Left lung (tissue), 14 donors: ENCODE measurements at places on chromosomes 11 and 22.

- DNase-seq = no peak
Observed at GRCh38 chr11:488992-489391, 18.1 kb downstream of the RNH1 start.

DNA sequence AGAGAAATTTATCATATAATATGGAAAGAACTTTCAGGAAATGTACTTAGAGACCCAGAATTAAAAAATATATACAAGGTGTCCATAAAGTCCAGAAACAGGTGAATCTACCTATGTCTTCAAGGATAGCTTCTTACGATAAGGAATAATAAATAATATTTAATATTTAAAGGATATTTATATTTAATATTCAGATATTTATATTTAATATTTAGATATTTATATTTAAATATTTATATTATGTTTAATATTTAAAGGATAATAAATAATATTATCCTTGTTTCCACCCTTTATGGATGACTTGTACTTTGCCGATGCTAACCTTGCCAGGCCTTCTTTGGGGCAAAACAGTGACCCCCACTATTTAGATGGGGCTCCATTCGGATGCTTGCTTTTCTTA is 169.5 kb upstream of the CADM1 start:
- no peak for DNase-seq

GRCh38 chr11:44758983-44759382 is 32.2 kb downstream of the TSPAN18 start:
- no peak for DNase-seq

DNA sequence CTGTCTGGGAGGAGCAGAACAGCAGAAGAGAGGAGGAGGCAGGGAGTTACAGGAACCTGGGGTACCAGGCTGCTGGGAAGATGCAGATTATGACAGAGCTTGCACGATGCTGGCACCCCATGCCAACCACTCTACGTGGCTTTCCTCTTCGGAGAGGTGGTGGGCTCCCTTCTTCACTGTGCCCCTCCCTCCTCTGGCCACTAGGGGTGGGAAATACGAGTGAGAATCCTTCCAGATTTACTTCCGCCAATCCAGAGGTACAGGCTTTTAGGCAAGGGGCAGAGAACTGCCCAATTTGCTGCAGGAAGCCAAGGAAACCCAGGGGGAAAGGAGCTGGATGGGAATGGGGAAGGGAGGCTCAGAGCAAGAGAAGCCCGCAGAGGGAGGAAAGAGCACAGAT is 12.3 kb downstream of the HYOU1 start:
- no peak for DNase-seq

DNA sequence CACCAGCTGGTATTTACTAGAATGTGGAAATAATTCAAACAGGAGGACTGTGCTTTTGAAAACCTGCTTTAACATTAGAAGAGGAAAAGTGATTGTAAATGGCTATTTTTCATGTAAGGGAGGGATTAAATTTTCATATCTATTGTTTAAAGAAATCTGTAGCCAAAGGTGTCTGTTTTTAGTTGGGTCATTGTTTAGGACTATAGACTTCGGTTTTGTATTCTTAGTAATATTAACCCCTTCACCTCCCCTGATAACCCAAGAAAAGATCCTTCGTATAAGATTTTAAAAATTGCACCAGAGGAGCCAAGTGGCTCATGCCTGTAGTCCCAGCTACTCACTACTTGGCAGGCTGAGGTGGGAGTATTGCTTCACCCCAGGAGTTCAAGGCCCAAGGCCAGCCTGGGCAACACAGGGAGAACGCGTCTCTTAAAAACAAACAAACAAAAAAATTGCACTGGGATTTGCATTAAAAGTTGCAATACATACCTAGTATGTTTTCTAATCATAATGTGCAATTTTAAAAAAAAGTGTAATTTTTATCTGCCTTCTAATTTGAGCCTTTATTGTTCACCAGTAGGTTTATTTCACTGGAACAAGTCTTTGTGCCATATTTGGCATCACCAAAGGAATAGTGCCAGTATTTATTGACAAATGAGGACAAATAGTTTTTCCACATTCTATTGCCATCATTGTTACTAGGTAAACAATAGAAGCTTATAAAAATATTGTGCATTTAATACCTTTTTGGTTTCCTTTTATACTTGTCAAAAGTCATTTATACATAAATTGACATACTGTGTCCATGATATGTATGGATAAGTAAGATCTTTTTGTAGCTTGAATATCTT is 34.3 kb downstream of the MTMR3 start:
- DNase-seq = no peak

GRCh38 chr11:59669611-59670009 is 773 bp upstream of the PATL1 start:
- peak; percentile 52 for DNase-seq
